HCT116 (cell line): ENCODE measurements at places on chromosomes 2 and 18. TPM values are rescaled to one million over a fixed set of nuclear protein-coding genes. Genes with fewer than 3 reads are reported as not detected.

FIGLA gene
- total RNA-seq, result not detected

CFAP221 gene
- total RNA-seq, result 0.96 TPM

DNAH7 gene
- total RNA-seq, result not detected

C2orf15 gene
- 1.9 TPM for total RNA-seq

ORMDL1 gene
- 32.7 TPM for total RNA-seq

TMEM178A gene
- total RNA-seq, result 1.3 TPM

GRCh38 chr2:6384341-6384740 is 481.4 kb downstream of the CMPK2 start:
- no peak for DNase-seq

DNA sequence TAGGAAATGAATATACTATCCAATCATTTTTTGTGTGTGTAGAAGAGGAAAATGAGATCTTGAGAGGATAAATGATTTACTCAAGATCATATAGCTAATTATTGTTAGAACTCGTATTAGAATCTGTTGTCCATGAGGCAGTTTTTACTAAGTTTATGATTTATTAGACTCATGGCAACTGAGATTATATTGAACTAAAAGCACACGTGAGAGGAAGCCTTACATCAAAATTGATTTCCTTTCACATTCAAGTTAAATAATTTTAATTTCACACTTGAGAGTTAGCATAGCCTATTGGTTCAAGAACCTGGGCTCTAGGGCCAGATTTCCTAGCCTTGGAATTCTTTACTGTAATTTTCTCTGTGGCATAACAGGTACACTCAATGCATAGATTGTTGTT is 552.3 kb downstream of the ERBB4 start:
- no peak for DNase-seq

DNA sequence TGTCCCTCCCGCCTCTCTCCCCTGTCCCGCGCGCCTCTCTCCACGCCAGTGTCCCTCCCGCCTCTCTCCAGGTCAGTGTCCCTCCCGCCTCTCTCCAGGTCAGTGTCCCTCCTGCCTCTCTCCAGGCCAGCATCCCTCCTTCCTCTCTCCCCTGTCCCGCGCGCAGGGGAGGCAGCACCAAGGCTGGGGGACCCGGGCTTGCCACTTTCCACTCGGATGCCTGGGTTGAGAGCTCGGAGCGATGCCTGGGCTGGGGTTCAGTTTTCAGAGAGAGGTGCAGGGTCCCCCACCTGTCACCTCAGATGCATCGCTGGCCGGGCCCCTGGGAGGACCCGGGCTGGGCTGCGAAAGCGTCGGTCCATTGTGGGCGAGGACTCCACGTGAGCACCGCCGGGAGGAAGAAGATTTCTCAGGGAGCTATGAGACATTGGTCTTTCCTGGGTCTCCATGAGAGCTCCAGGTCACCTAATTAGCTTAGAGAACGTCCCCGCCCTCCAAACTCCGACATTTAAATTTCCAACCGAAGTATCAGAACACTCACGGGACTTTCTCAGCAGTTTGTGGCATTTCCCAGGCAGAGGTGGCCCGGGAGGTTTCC is 2.1 kb downstream of the FBLN7 start:
- no peak for DNase-seq

- no peak for DNase-seq
Measured at GRCh38 chr2:224157655-224158054, 118.6 kb upstream of the SERPINE2 start.

DNA sequence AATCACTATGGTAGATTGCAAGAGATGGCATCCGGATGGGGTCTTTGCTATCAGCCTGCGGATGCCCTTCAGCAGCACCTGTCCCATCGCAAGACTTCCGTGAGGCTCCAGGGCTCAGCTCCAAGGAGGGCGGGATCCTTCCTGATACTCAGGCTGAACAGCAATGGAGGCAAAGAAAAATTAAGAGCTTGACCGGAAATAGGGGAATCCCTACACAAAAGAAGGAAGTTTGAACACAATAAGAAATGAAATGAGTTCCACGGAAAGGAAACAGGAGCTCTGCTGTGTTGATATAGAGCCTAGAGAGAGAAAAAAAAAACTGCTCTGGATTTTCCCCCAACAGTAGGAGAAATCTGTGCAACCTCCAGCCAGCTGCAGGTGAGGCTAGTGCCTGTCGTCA is 91.9 kb downstream of the ARL4C start:
- no peak for DNase-seq

- no peak for DNase-seq
Measured at GRCh38 chr2:43841949-43842865, 3.4 kb downstream of the ABCG8 start.

DNA sequence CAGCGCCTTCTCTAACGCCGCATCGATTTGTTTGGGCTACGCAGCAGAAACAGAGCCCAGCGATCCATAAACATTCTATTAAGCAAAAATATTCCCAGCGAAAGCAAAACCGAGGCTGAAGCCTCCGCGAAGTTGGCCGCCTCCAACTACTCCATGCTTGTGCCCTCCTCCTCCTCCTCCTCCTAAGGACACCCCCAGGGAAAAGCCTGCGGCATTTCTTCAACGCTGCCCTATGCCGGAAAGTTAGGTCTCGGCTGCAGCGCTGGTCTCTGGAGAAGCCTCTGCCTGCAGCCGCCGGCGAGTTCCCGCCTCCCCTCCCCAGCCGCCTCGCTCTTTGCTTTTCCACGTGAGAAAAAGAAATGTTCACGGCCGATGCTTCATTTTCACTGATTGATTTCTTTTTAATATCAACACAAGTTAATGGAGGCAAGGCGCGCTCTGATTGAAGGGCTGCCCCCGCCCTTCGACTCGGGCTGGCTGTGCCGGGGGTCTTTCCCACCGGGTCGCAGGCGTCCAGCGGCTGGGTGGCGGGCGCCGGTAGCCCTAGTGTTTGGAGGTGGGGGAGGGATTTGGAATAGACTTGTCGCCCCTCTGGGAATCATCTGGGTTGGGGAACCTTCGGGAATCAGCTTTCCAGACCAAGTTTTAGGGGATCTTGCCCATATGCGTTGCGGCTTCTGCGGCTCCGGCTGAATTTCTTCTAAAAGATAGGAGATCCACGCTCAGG is 3.9 kb downstream of the NRP2 start:
- DNase-seq, result no peak

- peak; percentile 22 for DNase-seq
Measured at GRCh38 chr2:189204322-189204941, 24.9 kb upstream of the COL5A2 start.
